Stimulated activated CD8-positive, alpha-beta memory T cell treated with anti-CD3 and anti-CD28 coated beads, Interleukin-2, amount 100 ng/mL, for 1 hour (primary cell): ENCODE measurements at places on chromosomes 5 and 9.

DNA sequence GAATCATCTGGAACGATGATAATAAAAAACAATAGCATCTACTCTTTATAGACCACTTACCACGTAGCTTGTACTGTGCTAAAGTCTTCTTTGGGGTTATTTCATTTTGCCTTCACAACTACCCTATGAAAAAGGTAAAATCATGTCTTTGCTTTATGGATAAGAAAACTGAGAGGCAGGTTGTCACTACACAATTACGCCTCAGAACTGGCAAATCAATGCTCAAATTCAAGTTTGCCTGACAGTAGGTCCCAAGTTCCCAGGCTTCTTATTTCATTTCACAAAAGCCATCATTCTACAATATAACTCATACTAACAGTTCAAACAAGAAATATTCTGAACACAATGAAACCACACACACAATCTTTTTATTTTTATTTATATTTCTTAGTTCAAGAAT lies 258.5 kb downstream of the GABRB2 start:
- DNase-seq: no peak

DNA sequence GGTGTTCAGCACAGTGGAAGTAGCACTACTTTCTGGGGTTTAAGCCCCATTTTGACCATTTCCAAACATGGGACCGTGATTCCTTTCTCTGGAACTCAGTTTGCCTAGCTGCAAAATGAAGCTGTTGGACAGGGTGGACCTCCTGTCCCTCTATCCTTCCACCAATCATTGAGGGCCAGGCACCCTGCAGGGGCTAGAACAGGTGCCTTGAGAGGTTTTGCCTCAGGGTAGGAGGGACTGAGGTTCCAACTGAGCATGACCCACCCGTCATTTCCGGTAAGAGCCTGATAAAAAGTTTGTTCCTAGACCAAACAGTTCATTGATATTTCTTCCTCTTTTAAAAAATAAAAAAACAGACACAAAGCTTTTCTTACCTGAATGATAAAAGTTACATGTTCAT lies 116.5 kb downstream of the MVB12B start:
- DNase-seq: no peak

DNA sequence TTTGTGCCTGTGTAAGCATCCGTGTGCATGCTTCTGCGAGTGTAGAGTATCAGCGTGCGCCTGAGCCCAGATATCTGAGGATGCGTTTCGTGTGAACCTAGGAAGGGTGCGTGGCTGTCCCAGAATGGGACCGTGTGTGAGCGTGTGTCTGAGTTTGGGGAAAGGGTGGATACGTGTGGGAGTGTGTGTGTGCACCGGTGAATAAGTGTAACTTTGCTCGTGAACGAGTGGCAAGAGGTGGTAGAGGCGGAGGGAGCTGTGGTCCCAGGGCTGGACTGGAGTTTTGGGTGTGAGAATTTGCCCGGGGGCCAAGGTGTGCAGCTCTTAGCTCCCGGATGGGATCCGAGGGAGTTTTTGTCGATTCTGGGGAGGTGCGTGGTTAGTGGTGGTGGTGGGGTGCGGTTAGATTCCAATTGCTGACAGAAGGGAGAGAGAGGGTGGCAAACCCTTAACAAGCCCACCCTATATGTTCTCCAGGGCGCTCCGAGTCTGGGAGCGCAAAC lies 686 bp upstream of the COL27A1 start:
- no peak for DNase-seq

DNA sequence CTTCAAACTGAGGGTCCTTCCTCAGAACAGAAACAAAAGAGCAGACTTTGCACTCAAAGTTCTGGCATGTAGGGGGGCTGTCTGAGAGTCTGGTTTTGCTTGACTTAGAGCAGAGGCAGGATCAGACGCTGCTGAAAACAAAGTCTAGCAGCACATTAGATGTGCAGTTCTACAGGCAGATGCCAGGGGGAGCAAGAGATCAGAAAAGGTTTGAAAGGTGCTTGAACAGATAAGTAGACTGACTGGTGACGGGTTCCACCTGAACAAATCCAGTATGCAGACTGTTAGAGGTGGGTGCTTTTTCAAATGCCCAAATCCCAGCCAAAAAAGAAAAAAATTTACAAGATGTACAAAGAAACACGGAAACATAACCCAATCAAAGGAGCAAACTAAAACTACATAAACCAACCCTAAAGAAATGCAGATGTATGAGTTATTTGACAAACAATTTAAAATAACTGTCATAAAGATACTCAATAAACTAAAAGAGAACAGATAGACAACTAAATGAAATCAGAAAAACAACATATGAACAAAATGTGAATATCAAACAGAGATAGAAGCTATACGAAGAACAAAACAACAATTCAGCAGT lies 194.7 kb upstream of the FREM1 start:
- no peak for DNase-seq

DNA sequence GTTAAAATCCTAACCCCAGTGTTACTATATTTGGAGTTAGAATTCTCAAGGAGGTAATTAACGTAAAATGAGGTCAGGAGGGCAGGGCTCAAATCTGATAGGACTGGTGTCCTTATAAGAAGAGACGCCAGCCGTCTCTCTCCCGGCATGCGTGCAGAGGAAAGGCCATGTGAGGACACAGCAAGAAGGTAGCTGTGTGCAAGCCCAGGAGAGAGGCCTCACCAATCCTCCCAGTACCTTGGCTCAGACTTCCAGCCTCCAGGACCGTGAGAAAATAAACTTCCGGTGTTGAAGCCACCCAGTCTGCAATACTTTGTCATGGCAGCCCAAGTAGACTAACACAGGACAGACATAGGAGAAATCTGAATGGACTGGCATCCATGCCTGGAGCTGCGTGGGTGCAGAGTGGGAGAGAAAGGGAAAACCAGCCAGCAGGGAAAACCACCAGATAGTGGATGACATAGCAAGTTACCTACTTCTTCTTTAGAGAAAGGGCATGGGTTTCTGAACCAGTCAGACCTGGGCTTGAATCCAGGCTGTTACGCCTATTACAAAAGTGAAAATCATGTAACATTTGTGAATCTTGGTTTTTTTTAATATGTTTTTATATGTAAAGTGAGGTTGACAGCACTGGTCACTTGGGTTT lies 89.2 kb downstream of the FSTL4 start:
- no peak for DNase-seq

GRCh38 chr5:132056610-132057497 lies 3.6 kb upstream of the IL3 start:
- DNase-seq: no peak

GRCh38 chr9:136965771-136966484 lies 11.4 kb upstream of the PTGDS start:
- DNase-seq: no peak
